Colonic mucosa (tissue), 4 donors: ENCODE measurements at places on chromosomes 5 and 9.

GRCh38 chr5:67774267-67774552 is 441.3 kb upstream of the PIK3R1 start:
- no peak for DNase-seq

DNA sequence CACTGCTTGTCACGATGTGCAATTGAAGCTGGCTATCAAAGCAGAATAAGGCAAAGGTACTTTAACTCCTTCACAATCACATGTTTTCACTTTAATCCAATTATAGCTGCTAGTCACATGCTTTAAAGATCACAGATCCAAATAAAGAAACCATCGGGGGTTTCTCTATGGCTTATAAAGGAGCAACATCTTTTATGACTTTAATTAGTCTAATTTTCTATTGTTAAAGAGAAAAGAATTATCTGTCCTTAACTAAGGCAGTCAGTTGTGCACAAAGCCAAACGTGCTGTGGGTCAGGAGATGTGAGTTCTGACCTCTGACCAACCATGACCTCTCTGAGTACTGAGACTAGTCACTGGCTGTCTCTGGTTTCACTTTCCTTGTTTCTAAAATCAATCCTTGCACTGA is 561.1 kb downstream of the RAB3C start:
- DNase-seq = no peak

DNA sequence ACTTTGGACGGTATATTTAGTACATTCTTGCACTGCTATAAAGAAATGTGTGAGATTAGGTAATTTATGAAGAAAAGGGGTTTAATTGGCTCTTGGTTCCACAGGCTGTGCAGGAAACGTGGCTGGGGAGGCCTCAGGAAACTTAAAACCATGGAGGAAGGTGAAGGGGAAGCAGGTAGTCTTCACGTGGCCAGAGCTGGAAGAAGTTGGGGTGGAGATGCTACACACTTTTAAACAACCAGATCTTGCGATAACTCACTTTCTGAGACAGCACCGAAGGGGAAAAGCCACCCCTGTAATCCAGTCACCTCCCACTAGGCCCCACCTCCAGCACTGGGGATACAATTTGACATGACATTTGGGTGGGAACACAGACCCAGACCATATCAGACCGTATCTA is 13.5 kb downstream of the CNOT6 start:
- DNase-seq = no peak

GRCh38 chr5:43389679-43390329 is 22.4 kb downstream of the CCL28 start:
- DNase-seq = peak; percentile 61

GRCh38 chr9:127333221-127334064 is 63.5 kb upstream of the SLC2A8 start:
- no peak for DNase-seq

DNA sequence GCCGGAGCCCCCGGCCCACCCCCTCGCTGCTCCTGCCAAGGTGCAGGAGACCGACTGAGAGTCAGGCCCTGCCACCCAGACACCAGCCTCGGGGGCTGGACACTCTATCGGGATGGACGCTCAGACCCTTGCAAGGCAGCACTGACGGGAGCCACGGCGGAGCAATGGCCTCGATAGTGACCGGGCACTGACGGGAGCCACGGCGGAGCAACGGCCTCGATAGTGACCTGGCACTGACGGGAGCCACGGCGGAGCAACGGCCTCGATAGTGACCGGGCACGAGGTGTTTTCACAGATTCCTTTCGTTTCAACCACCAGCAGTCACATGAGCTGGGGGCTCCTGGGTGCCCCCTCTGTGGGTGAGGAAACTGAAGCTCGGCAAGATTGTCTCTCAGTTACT is 123.6 kb upstream of the PPP1R26 start:
- DNase-seq = no peak

DNA sequence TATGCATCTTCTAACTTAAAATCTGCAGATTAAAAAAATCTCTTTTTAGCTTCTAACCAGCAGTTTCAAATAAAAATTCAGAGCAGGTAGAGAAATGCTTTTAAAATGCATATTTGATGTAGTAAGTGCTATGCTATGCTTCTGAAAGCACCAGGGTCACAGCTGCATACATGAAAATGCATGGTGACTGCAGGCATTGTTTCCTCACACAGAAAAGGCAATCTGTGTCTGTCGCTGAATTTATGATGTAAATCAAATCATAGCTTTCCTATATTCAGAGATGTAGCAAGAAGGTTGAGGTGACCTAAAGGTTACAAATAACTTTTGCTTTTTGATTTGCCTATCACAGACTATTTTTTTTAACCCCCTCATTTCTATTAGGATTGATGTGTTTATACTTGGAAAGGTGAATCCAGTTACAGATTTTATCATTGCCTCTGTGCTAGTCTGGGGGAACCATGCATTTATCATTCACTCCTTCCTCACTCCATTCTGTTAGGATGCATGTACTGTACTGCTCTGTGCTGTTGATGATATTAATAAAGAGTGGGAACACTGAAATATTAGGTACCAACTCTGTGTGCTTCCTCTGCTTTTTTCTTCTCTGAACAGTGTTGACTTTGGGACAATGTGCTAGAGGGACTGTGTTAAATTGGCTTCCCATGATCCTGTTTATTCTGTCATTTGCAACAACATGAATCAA is 65.6 kb downstream of the FOCAD start:
- DNase-seq = no peak

DNA sequence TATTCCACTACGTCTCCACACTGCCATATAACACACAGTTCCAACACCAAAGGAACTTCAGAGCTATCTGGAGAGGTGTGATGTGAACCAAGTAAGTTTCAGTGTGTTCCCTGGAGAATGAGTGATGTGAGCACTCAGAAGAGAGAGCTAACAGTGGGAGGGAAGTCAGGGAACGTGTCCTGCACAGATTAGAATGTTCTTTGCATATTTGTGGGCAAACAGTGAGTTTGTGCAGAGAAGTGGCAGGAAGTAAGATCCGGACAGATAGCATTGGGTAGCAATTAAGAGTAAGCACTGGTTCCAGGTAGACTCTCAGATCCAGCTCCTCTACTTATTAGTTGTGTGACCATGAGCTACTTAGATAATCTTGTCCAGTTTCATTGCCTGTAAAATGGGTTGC is 206.4 kb downstream of the PDZD2 start:
- DNase-seq = no peak

DNA sequence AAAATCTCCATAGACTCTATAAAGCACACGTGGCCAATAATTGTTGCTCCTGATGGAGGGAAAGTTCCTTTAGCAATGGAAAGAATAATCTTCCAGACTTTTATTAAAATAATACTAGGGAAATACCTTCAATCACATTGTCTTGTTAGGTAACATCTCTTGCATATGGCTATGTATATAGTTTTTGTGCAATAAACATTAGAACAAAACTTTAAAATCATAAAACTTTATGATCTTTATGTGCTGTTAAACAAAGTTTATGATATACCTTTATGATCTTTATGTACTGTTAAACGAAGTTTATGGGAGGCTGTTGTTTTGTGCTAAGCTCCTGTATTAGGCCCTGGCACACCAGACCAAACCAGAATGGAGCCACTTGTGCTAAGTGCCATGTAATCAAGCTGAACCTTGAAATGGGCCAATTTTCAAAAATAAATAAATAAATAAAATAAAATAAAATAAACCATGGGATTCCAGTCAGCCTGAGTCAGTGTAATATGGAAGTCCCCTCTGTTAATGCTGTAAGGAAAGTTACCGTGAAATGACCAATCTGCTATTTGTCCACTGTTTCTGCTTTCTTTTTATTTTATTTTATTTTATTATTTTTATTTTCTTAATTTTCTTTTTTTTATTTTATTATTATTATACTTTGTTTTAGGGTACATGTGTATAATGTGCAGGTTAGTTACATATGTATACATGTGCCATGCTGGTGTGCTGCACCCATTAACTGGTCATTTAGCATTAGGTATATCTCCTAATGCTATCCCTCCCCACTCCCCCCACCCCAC is 431.3 kb downstream of the SPATA31D1 start:
- DNase-seq = peak; percentile 56

DNA sequence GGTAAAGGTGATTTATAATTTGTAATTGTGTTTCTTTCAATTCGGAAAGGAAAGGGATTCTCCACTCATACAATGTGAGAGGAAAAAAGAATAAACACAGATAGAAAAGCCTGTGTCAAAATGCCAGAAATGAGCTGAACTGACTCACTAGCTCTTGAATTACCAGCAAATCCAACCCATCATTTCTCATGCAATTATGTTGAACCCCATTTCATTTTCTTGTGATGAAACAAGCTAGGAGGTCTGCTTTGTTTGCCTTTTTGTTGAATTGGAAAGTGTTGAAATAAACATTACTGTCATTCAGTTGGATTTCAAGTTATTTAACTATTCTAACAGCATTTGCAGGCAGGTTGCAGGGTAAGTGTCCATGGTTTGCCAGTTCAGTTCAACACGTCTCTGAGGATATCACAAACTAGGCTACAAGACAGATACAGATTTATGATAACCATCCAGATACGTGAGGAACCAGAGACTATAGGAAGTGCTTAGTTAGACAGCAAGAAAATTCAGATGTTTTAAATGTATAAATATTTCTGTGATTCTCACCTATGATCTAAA is 547.2 kb downstream of the MAT2B start:
- no peak for DNase-seq
